ENCODE measurements at places on chromosomes 2 and 18. TPM values are rescaled to one million over a fixed set of nuclear protein-coding genes. Genes with fewer than 3 reads are reported as not detected.

- no peak for DNase-seq
These were observed 40.2 kb upstream of the SKA1 start for GRCh38 chr18:50334546-50335152.

DNA sequence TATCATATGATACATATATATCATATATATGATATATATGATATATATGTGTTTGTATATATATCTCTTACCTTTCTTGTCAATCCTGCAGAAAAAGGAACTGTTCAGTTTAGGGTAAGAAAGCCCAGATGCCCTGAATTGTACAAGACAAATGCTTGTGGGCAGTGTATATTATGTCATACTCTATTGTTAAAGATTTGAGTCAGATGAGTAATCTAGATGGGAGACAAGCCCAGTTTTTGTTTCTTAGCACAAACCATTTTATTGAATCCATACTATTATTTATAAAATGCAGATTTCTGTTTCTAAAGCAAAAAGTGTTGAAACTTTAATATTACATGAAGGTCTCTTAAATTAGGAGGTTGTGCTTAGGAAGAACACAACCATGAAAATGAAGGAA lies 90.6 kb downstream of the VRK2 start:
- no peak for DNase-seq

DNA sequence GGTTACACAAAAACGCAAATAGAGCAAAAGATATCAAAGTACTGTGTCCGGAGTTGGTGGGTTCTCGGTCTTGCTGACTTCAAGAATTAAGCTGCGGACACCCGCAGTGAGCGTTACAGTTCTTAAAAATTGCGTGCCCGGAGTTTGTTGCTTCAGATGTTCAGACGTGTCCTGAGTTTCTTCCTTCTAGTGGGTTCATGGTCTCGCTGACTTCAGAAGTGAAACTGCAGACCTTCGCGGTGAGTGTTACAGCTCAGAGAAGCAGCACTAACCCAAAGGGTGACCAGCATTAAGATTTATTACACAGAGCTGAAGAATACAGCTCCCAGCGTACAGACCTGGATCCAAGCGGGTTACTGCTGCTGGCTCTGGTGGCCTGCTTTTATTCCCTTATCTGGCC lies 125.7 kb upstream of the TWIST2 start:
- no peak for DNase-seq

DNA sequence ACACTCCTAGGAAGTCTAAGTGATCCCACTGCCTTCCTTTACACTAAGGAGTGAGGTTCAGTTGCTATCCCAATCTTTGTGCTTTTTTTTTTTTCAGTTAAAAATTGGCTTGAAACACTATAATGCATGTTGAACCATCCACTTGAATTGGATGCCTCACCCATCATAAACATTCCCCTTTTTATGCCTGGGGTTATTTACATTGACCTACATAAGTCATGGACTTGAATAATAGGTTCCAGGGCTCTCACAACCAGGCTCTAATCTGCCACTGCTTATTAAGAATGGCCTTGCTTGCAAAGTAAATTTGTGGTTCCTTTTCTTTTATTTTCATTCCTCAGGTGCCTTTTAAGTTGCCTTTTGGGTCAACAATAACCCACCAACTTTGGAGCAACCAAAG lies 236.1 kb upstream of the MEIS1 start:
- DNase-seq = no peak

DNA sequence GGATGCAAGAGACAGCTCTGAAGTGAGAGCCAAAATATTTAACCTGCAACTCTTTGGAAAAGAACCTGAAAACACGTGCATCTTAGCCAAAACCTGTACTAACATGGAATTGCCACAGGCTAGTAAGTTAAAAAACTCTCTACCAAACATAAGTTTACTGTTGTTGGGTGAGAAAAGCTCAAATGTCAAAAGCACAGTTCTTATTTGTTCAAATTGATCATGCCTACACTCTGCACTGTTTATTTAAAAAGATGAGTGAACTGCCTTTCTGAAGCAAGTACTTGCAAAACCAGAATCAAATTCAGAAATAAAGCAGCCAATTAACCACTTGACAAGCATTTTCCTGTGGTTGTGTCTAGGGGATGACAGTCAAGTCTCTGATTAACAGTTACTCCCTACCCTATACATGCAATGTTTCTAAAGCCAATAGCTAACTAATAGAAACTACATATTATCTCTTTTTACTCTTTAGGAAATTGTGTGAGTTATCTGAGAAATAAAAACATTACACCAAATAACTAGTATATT lies 5.6 kb downstream of the IKZF2 start:
- DNase-seq = no peak

DNA sequence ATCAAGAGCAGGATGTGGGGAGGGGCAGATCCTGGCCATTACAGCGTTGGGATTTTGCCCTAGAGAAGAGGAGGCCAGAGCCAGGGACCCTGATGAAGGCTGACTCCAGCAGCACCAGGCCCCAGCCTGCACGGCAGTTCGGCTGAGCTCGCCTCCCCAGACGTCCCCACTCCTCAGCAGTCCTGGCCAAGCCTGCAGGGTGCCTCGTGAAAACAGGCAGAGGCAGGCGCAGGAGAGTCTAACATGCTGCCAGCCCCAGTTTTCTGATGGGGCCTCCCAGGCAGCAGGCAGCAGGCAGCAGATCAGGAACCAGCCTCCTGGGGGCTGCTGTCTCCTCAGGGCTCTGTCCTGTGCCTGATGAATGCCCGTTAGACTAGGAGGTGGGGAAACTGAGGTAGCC lies 19.7 kb upstream of the GLI2 start:
- DNase-seq = no peak

DNA sequence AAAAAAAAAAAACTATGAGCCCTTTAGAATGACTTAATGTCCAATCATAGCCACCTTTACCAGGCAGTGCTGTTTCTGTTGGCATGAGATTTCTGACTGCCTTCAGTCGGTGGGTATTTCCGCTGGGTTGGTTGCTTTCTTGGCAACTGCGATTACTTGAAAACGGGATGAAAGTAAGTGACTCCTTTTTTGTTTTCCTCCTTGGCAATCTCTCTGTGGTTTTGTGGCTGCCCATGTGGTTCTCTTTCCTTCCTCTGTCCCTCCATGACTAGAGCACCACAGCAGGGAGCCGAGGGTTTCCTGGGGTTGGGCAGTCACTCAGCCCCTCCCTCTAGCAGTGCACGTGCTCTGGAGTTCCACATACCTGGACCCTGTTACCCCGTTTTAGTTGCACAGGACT lies 112.1 kb downstream of the KLHL29 start:
- no peak for DNase-seq

- DNase-seq = no peak
These were observed 622.1 kb upstream of the ID2 start for GRCh38 chr2:8059794-8060193.

CAVIN2 gene
- total RNA-seq = 138 TPM

CHRNA1 gene
- total RNA-seq = not detected

GRCh38 chr2:182068811-182069210 lies 83.2 kb downstream of the PPP1R1C start:
- no peak for DNase-seq

RTP5 gene
- total RNA-seq = not detected

DNA sequence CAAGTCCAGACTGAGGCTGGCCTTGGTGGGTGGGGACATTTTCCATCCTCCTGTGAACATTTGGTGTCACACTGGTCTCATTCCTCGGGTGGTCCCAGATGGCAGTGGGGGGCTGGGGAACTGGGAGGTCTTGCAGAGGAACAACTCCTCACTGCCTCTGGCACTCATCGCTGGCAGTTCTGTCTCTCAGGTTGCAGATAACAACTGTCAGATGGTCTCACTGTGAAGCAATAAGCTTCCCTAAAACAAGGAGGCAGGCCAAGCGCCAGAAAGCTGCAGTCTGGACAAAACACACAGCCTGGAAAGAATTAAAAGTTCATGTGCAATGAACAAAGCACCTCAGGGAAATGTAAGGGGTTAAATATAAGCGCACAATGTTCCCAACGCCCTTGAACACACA lies 78.1 kb downstream of the IRS1 start:
- DNase-seq = no peak

NXPH2 gene
- not detected for total RNA-seq

DNA sequence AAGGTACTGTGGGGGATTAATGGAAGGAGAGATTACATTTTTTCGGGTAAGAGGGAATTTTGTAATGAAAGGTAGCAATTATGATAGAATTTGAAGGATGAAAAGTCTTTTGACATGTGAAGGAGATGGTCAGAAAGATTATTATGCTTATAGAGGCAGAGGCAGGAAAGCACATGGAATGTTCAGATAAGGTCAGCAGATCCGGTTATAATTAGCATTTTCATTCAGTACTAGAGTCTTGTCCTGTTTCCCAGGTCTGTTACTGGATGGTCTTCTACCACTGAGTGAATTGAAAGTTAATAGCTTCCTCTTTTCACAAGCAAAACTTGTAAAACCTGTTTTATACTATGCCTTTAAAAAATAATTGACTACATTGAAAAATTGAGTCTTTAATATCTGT lies 116.9 kb downstream of the PHLPP1 start:
- DNase-seq = no peak

C2orf92 gene
- 4.8 TPM for total RNA-seq

ARHGAP15 gene
- 10.0 TPM for total RNA-seq

DNA sequence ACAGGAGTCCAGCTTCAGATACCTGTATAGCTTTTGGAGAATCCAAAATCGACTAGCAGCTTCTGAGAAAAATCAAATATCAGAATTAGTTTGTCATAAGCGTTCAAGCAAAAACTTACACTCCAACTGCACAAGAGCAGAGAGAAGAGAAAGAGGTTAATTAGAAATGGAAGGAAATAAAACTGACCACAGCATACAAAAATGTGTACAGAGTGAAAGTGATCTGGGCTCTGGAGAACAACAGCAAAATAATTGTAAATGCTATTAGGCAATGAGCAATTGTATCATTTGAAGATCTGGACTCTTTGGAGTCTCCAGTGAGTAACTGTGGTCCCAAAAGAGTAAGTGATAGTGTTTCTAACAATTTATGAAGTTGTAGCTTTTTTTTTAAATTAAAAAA lies 867.3 kb downstream of the TRIB2 start:
- no peak for DNase-seq

GRCh38 chr2:27776097-27776496 lies 4.6 kb downstream of the MRPL33 start:
- DNase-seq = peak; percentile 44

GALNT5 gene
- total RNA-seq = 11.7 TPM

BMP10 gene
- total RNA-seq = not detected

GRCh38 chr2:105746177-105747080 lies 1.7 kb downstream of the NCK2 start:
- DNase-seq = peak; percentile 55

GRCh38 chr2:181991171-181991885 lies 5.7 kb downstream of the PPP1R1C start:
- no peak for DNase-seq

GRCh38 chr2:8985561-8986326 lies 17.7 kb downstream of the MBOAT2 start:
- no peak for DNase-seq

DNA sequence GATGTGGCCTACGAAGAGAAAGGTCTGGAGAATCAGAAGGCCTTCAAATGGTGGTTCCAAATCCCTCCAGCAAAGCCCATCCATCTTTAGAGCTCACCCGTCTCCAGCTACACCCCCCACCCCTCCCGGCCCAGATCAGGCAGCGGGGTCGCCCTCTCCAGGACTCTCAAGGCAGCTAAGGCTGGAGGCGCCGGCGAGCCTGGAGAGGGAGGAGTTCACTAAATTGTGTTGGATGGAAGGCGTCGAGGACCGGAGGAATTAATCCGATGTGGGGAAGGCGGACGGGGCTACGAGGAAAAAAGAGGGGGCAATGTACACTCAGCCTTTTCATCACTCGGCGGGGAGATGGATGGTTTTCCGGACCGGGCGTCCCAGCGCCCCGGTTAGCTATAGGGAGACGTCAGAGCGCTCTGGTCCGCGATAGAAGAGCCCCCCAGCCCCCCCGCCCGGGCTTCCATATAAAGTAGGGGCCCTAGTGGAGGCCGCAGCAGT lies at the start of gene GRP:
TSS of gene GRP (plus strand) at position 487 of the 492 bp plus-strand sequence. CDS start 108 bp downstream, outside the sequence.
- no peak for DNase-seq

DNA sequence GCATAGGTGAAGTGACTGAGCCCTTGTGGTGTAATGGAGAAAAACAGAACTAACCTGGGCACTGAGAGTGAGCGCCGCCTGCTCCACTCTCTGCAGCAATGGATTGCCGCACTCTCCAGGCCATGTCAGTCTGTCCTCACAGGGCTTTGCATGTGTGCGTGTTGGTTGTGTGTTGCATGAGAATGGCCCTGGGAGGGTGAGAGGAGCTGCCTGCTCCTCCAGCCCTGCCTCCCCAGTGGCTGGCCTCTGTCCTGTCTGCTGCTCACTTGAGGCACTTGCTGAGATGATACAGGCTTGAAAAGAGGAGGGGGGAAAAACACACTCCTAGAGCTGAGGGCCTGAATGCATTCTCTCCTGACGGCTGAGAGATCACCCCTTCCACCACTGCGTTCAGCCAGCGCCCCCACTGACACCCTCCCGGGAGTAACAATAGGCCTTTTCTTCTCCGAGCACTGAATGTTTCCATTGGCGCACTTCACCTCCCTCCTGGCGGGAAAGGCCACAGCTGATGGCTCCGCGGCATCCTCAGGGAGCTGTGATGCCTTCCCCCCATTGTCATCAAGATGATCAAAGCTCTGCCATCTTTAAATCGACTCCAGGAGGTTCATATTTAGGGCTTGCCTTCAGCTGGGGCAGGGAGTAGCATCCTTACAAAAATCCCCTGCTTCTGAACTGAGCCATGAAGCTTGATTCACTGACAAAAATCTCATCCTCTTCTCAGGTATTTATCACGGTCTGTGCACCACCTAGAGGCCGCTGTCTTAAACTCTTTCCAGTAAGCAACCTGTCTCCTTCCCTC lies 49.9 kb upstream of the DAPL1 start:
- peak; percentile 59 for DNase-seq

- DNase-seq = no peak
These were observed 4.0 kb downstream of the PTPN2 start for GRCh38 chr18:12879840-12880540.

DNA sequence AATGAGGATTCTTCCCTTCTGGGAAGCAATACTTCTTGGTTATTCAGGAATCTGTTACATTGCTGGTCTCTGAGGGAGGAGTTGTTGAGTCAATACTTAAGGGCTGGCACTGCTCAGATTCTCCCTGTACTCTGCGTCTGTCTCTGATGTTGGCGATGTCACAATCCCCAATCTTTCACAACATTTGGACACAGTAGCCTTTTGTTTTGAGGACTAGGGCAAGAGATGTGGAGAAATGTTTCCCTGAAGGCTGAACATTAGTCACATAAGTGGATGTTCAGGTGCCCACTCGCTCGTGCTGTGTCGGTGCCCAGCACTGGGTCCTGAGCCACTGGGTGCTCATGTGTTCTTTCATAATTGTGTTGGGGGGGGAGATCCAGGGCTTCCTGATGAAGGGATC lies 55.0 kb downstream of the MAPK4 start:
- peak; percentile 26 for DNase-seq

DNAJC5G gene
- total RNA-seq = not detected

Measured in mucosa of gallbladder (tissue), 1 donor.